ENCODE measurements at places on chromosomes 5 and 9. TPM values are rescaled to one million over a fixed set of nuclear protein-coding genes. Genes with fewer than 3 reads are reported as not detected.

DNA sequence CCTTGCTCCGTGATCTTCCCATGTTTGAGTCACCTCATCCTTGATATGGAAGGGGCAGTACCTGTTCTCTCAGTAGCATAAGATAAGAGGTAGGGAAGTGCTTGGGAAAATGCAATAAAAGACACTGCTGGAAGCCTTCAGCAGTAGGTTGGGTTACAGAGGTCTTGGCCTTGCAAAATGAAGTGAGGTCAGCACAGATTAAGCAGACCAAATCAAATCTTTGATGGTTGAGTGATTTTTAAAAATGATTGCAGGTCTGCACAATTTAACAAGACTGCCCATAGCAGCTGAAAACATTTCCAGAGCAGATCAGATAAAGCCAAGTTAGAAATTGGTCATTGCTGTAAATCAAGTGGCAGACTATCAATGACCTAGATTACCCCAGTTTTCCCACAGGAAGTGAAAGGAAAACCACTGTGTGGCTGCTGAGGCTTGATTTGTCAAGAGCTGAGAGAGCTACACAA lies 32.9 kb downstream of the PALM2AKAP2 start:
- peak; percentile 64 for DNase-seq

DNA sequence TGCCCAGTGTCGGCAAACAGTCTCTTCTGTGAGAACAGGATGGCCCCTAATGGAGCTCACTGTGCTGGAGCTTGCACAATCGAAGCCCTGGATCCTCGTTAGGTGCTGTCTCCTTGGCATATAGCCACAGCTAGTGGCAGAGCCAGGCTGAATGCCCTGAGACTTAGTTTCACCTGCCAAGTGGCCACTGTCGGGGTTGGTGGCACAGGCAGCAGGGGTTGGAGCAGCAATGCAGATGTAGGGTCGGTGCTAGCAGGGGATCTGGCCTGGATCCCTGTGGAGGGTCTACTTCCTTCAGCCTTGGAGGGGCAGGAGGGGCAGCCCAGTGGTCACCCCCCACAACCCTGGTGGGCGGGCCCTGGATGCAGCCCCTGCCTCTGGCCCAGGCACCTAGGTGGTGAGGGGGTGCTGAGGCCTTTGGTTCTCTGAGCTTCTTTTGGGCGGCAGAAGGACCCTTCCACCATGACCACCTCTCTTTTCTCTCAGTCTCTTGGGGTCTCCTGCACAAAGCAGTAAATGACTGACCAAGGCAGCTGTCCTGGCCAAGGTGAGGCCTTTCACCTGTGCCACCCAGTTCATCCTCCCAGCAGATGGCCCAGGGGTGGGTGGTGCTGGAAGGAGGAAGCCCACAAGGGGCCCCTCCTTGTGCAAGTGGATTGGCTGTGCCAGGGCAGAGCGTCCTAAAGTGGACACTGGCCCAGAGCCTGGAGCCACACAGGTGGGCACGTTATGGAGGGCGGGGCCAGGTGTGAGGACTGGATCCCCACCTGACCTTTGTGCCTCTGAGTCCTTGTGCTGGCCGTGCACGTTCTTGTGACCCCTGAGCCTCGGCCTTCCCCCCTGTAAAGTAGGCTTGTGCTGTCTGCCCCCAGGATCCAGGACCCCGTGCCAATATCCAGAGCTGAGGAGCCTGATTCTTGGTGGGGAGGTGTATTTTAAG lies 44.8 kb downstream of the PHF2 start:
- no peak for DNase-seq

DNA sequence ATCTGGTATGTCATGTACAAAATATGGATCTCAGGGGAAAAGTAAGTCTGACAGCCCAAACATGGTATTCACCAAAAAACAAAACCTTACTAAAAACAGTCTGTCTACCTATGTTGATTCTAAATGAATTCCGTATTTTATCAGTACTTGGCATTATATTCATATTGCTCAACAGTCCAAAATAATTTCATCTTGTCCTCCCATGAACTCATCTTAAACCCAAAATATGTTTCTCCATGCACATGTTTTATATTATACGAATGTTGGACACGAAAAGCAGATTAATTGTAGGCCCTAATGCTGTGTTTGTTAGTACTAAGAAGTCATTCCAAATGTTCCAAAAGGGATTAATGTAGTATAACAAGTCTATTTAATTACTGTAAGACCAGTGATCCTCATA lies 20.1 kb downstream of the NFIB start:
- DNase-seq = no peak

DNA sequence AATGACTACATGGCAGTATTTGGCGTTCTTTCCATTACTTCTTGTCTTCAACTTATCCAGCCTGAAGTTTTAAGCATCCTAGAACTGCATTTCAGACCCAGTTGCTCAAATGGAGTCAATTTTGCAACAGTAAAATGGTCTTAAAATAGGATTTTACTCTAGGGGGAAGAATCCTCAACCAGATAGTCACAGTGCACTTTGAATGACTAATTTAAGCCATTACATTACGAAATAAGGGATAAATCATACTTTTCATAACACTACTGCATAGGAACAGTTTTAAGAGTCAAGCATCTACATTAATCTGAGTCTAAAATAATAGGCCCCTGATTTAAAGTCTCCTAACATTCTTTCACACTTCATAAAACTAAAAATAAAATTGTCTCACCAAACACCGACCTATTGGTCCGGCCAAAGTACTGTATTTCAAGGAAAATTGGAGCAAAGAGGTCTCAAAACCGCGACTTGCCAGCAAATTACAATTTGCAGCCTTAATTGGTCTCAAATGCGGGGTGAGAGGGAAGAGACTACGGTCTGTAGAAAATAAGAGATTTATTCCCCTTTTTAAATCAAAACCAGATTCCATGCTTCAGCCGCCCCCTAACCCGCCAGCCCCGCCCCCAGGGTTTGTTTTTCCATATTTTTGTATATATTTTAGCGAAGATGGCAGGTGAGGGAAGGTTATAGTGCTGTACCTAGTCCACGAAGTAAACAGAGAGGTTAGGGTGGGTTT lies 1.2 kb upstream of the SMARCA2 start:
- no peak for DNase-seq

Gene PTBP3
- total RNA-seq = 24.4 TPM

Gene MEIKIN
- total RNA-seq = not detected

Gene TRIM36
- total RNA-seq = 18.9 TPM

Data from A172 (cell line).